ENCODE measurements at places on chromosomes 2 and 18. TPM values are rescaled to one million over a fixed set of nuclear protein-coding genes. Genes with fewer than 3 reads are reported as not detected.

TUBA4B gene
- not detected for total RNA-seq

UCN gene
- 0.85 TPM for total RNA-seq

ATOH8 gene
- 5.7 TPM for total RNA-seq

TAF1B gene
- 24.2 TPM for total RNA-seq

PTPN2 gene
- 26.1 TPM for total RNA-seq

CNRIP1 gene
- 27.4 TPM for total RNA-seq

HOXD12 gene
- total RNA-seq, result not detected

KCNJ3 gene
- total RNA-seq, result not detected

CREG2 gene
- under 0.01 TPM for total RNA-seq

STARD6 gene
- total RNA-seq, result not detected

CNTNAP5 gene
- 0.12 TPM for total RNA-seq

EVX2 gene
- under 0.01 TPM for total RNA-seq

AQP4 gene
- not detected for total RNA-seq

OXER1 gene
- 0.32 TPM for total RNA-seq

ACMSD gene
- total RNA-seq, result not detected

RBM43 gene
- 8.4 TPM for total RNA-seq

C2orf81 gene
- 3.8 TPM for total RNA-seq

PLEKHB2 gene
- 72.6 TPM for total RNA-seq

KCMF1 gene
- total RNA-seq, result 71.4 TPM

CCL20 gene
- not detected for total RNA-seq

ZNF385B gene
- under 0.01 TPM for total RNA-seq

SH3RF3 gene
- total RNA-seq, result 24.2 TPM

B3GNT7 gene
- total RNA-seq, result 0.65 TPM

ALK gene
- total RNA-seq, result 0.16 TPM

SKOR2 gene
- total RNA-seq, result not detected

EPB41L5 gene
- 10.4 TPM for total RNA-seq

LIMS4 gene
- not detected for total RNA-seq

DSG4 gene
- not detected for total RNA-seq

LOXHD1 gene
- total RNA-seq, result not detected

FRZB gene
- total RNA-seq, result 0.32 TPM

DOK6 gene
- 8.0 TPM for total RNA-seq

OTOS gene
- total RNA-seq, result not detected

TMEM237 gene
- total RNA-seq, result 34.6 TPM

GKN1 gene
- not detected for total RNA-seq

DHRS9 gene
- not detected for total RNA-seq

GRP gene
- not detected for total RNA-seq

CABYR gene
- 6.7 TPM for total RNA-seq

LMAN2L gene
- total RNA-seq, result 19.5 TPM

DARS1 gene
- 90.2 TPM for total RNA-seq

RAX gene
- not detected for total RNA-seq

SCTR gene
- total RNA-seq, result not detected

ENOSF1 gene
- 50.1 TPM for total RNA-seq

C2orf66 gene
- under 0.01 TPM for total RNA-seq

ITGA4 gene
- 60.7 TPM for total RNA-seq

UGT1A5 gene
- not detected for total RNA-seq

PARD6G gene
- 3.1 TPM for total RNA-seq
